ENCODE measurements at places on chromosomes 12 and 14.

DNA sequence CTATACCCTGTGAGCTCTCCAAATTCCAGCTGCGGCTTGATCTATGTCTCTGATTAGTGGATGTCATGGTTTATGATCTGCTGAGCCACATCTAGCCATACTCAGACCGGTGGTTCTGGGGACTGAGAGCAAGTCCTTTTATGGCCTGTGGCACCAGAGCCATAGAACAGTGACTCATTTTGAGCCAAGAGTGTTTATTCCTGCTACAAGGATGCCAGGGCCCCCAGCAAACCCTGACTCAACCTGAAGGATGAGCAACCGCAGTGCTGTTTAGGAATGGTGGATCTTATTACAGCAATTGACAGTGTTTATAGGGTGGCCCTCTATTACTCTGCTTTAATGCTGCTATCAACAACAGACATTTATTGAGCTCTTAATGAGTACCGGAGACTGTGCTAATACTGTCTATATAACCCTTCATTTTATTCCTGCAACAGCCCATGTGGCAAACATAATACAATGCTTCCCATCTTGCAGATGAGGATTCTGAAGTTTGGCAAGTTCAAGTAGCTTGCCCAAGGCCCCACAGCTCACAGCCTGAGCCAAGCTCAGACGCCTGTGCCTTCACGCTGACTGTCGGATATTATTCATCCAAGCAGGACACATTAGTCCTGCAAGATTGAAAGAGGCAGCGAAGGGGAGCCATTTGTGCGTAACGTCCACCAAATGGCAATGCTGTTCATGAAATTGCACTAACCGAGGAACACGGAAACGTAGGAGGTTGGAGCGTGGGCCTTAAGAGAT lies 273.6 kb upstream of the PWP1 start:
- H3K4me3 ChIP-seq: no peak overlapping the region
- no peak for DNase-seq
- no peaks in the 10 kb centered on the region for H3K27me3 ChIP-seq
- H3K27ac ChIP-seq: no peak overlapping the region
- H3K36me3 ChIP-seq: no peaks in the 10 kb centered on the region
- H3K4me1 ChIP-seq: no peaks in the 10 kb centered on the region

DNA sequence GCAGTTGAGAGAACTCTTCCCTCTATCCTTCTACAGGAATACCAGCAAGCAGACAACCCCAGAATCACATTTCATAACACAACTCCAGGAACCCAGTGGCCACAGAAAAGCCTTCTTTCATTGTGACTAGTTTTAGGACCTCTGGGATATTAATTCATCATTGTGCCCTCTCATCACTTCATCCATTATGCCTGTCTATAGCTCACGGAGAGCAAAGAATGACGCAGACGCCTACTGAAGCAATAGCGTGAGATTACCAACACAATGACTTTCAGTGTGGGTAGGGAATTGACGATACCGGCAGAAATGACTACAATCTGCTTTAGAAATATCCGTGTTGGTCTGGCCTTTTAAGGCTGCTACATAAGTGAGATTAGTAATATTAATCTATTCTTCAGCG lies 158.1 kb upstream of the FOXG1 start:
- H3K4me1 ChIP-seq: no peaks in the 10 kb centered on the region
- no peaks in the 10 kb centered on the region for H3K36me3 ChIP-seq
- no peak overlapping the region for H3K27ac ChIP-seq
- H3K4me3 ChIP-seq: no peak overlapping the region
- no peak for DNase-seq

- H3K4me1 ChIP-seq: no peaks in the 10 kb centered on the region
- H3K4me3 ChIP-seq: no peak overlapping the region
- H3K36me3 ChIP-seq: no peaks in the 10 kb centered on the region
- H3K27me3 ChIP-seq: no peaks in the 10 kb centered on the region
- no peak for DNase-seq
Observed at GRCh38 chr12:61757831-61758505, 502.2 kb upstream of the USP15 start.

GRCh38 chr12:132556216-132556615 lies 54.2 kb downstream of the LRCOL1 start:
- DNase-seq: no peak
- peaks cover 21% of the 10 kb centered on the region for H3K4me1 ChIP-seq

DNA sequence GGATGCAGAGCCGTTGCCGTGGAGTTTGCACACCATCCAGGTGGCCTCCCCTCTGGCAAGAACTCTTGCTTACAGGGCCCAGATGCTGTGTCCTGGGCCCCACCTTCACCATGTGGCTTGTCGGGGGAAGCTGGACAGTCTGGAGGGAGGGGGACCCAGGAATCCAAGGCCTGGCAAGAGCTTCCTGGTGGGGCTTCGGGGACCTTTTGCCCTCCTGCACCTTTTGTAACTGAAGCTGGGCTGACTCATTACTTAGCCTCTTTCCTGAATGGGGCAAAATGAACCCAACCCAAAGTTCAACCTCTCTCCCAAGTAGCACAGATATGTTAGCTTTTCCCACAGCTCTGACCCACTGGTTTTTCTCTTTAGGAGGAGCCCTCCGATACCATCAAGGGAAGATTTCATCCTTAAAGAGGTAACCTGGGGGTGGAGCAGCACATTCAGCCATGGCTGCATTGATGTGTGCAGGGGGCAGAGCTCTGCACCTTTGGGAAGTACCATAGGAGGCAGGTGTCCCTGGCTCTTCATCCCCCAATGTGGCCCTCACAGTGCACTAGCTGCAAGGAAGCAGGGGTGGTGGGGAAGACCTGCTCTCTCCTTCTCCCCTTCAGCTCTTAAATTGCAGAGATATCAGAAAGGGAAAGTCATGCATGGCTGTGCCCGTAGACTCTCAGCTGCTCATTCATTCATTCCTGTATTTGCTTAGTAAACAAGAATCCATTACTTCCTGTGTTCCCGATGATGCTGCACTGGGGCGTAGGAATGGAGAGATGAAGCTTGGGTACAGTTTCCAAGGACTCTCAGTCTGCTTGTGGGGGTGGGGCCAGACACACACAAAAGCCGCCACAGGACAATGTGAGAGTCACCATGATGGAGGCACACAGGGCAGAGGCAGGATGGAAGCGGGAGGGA lies 13.0 kb downstream of the MVK start:
- no peaks in the 10 kb centered on the region for H3K36me3 ChIP-seq
- no peak for DNase-seq
- no peak overlapping the region for H3K27ac ChIP-seq
- no peaks in the 10 kb centered on the region for H3K27me3 ChIP-seq
- H3K4me3 ChIP-seq: no peak overlapping the region

All from CD8-positive, alpha-beta memory T cell (primary cell).